ENCODE measurements at places on chromosomes 12 and 14.
A peak's percentile ranks its signal among the peaks of the same experiment; 100 is the strongest.

DNA sequence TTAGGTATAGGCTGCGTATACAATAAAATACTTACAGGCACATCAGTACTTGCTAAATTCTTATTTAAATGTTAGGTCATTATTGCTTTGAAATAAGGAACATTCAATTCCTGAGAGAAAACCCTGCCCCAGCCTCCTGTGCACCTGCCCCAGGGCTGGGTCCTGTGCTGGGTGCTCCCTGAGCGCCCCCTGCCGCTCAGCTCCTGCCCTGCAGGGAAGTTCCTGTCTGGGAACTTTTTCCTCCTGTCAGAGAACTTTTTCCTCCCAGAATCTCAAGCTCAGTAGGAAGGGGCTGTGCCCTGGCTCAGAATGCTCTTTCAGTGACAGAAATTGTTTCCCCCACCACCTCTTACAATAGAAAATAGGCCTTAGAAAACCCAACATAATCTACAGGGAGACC lies 751.1 kb downstream of the TMEM121 start:
- DNase-seq, result no peak

- peak; percentile 3 for DNase-seq
These were observed 1.0 kb downstream of the CACNA2D4 start for GRCh38 chr12:1917172-1918070.

GRCh38 chr12:113805673-113806072 lies 160.5 kb downstream of the RBM19 start:
- DNase-seq, result no peak

DNA sequence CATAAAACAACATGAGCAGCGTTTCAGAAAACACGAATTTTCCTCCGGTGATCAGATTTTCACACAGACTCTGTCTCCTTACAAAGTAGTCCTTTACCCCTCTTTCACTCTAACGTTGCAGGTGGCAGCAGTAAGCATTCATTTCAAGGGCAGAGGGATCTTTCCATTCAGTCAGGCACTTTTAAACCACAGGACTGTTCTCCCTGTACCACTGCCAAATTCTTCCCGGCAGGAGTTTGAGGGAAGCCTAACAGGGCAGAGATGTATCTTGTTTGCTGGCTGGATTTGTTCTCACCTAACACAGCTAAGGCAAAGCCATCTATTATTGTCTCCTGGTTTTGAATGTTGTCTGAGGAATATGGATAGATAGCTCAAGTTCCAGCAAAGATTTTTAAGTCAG lies 1187.3 kb upstream of the SEL1L start:
- no peak for DNase-seq

- no peak for DNase-seq
These were observed 1.5 kb downstream of the AMN start for GRCh38 chr14:102923925-102924486.

DNA sequence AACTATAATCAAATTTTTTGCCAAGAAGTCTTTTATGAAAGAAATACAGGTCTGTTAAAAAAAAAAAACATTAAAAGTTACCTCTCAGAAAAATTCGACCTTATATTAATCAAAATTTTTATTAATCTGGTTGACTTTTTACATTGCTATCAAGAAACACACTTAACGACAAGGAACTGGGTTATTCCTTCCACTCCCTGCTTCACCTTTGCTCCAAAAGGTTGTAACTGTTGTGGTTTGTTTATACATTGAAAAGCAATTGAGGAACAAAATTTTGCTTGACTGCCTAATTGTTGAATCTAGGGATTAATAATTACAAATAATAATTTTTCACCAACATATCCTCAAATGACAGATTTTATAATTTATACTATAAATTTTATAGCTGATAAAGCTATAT lies 28.4 kb downstream of the TSPAN8 start:
- no peak for DNase-seq

DNA sequence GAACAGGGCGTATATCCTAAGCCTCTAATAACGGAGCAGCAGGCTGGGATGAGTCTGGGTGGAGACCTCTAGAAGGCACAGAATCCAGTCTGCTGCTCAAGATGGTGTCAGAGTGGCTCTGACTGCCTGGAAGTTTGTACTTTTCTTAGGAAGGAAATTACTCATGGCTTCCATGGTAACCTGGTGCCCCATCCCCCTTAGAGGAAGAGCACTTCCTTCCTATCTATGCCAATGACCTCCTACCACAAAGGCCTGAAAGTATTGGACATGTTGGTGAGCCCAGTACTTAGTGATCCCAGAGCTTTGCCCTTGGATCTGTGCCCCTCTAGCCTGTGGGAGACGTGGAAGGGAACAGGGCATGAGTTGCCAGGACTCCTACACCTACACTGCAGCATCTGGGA lies 1.5 kb downstream of the BATF start:
- no peak for DNase-seq

DNA sequence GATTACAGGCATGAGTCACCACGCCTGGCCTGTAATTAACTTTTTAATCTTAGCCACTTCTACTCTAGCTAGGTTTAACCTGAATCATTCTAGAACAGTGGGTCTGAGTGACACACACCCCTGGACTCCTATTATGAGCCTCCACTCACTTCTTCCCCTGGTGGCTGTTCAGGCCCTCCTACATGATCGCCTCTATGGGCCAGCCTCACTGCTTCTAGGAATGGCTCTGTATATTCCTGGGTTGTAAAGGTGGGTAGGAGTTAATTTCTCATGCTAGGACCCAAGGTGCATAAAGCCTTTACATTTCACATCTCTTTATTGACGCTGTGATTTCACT lies 8.0 kb upstream of the RNU6-8 start:
- DNase-seq, result no peak

DNA sequence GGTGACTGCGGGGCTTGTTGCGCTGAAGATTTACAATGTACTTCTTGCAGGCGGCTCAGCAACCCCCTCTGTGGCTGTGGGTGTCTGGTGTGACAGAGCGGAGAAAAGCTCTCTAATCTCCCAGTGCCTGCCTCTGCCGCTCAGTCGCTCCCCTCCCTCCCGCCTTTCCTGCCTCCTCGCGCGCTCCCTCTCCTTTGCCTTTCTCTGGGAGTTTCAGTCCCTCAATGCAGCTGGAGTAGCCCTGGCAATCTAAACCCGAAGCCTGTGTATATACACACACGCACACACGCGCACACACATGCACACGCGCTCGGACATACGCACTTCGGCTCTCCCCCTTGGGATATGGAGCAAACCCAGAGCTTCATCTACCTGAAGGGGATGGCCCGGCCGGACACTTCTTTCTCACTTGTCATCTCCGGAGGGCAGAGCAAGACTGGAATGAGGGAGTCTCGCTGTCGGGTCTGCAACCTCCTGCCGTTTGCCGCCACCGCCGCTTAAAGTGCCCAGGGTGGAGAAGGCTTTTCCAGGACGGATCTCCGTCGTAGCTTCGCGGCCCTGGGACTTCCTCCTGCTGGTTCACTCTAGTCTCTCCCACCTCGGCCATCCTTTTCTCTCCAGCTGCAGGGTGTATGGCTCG lies 599 bp upstream of the TRHDE start:
- DNase-seq, result peak; percentile 86

DNA sequence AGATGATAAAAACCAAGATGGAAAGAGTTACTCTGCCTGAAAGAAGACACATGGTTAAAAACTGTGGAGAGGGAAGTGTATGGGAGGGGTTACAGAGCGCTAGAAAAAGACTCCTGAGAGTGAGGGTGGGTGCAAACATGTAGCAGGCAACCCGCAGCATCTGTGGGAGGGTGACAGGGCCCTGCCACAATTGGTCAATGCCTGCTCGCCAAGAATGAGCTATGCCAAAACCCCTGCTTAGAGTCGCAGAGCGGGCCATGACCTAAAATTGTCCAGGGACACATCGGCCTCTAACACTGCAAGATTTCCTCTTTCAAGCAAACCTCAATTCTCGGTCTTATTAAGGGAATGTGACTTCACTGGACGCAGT lies 700 bp downstream of the PRKAG1 start:
- DNase-seq, result no peak

GRCh38 chr14:60553808-60554207 lies 44.9 kb downstream of the SIX6 start:
- DNase-seq, result no peak

GRCh38 chr14:24108336-24108874 lies 6.2 kb upstream of the DCAF11 start:
- DNase-seq, result no peak

GRCh38 chr14:50745401-50746058 lies 77.4 kb upstream of the SAV1 start:
- no peak for DNase-seq

GRCh38 chr12:62635649-62636048 lies 169.0 kb downstream of the MON2 start:
- DNase-seq, result no peak

GRCh38 chr12:34257093-34257492 lies 234.8 kb downstream of the ALG10 start:
- no peak for DNase-seq

DNA sequence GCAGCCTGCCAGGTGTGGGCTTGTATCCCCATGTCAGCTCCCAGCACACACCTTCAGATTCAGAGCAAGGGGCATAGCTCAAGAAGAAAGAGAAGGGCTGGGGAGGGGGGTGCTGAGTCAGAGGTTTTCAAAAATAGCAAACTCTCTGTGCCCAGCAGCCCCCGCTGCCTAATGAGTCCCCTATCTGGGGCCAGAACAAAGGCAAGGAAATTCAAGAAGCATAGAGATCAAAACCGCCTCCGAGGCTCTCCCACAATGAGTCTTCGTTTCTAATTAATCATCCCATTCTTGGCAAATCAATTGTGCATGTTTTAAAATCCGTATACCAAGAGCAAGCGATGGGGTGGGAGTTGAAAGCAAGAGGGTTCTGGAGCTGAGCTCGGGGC lies 19.5 kb upstream of the CMKLR1 start:
- no peak for DNase-seq

- DNase-seq, result no peak
These were observed 82.4 kb upstream of the WSCD2 start for GRCh38 chr12:108046650-108047049.

GRCh38 chr14:93537951-93538350 lies 107.2 kb downstream of the UNC79 start:
- no peak for DNase-seq

GRCh38 chr12:27549236-27549800 lies 25.3 kb downstream of the PPFIBP1 start:
- DNase-seq, result no peak

DNA sequence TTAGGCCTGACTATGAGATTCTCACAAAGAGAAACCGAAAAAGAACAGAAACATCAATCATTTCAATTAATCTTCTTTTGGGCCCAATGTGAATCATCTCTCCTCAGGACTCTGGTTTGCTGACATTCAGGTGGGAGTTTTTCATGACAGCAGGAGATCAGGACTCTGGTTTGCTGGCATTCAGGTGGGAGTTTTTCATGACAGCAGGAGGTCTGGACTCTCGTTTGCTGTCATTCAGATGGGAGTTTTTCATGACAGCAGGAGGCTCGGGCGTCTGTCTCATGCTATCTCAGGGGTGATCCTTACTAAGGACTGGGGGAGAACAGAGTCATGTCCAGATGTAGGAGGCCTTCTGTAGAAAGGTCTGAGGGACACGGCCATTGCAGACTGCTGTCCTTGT lies 40.1 kb upstream of the PARP11 start:
- DNase-seq, result no peak

- DNase-seq, result no peak
These were observed 55.5 kb downstream of the PPP2R5E start for GRCh38 chr14:63487724-63488123.

- DNase-seq, result no peak
These were observed 21.0 kb downstream of the CHST11 start for GRCh38 chr12:104477510-104478390.

DNA sequence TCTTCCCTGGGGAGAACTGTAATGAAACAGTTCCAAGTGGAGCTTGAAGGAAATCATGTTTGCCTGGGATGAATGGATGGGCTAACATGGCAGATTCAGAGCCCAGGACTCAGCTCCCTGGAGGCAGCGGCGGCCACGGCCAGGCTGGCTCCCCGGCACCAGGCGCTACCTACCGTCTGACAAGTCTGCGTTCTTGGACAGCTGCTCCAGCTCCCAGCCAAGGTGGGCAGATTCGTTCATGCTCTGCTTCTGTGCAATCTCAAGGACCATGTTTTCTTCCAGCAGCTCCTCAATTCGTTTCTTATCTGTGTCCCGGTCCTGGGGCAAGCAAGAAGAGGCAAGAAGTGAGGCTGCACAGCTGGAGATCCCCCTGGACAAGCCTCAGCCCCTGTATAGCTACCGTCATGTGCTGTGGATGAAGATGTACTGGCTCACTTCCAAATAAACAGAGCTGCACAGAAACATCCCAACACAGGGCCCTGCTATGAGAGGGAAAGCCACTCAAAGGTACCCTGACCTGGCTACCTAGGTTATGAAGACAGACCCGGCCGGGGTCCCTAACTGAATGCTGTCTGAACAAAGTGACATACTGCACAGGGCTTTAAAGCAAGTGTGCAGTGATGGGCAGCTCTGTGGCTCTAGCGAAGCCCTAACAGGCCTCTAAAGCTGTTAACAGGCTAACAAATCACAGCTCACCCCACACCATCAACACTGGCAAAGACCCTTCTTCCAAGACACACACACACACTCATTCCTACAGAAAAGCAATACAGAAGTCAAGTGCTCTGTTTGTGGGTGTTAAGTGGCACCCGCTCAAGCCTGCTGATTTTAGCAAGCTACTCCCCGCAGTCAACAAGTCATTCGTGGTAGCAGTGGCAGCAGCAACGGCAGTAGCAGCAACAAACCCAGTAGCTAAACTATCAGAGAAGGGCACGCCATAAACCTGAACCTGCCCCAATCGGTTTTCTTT lies 80.4 kb upstream of the GPR68 start:
- DNase-seq, result no peak

All from SK-N-DZ (cell line).